ENCODE measurements at places on chromosomes 4 and X.

DNA sequence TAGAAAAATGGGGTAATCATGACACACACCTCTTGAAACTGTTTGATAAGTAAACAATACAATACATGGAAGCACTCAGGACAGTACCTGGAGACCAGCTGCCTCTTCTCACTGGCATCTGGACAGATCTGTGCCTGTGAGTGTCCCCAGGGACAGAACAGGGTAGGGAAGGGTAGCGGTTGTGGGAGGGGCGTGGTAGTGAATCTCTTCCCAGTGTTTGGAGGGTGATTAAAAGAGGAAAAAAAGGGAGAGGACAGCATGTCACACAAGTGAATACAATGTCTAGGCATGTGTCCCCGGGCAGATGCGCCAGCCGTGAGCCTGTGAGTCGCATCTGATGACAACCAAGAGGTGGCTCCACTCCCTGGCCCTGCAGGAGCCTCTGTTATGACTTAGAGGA, 138.8 kb upstream of the MSX1 start:
- no peak for DNase-seq

- DNase-seq: no peak
Observed at GRCh38 chr4:26871611-26872010, 11.0 kb downstream of the STIM2 start.

GRCh38 chr4:159420162-159421057, 317.5 kb downstream of the RAPGEF2 start:
- DNase-seq: no peak

- no peak for DNase-seq
Observed at GRCh38 chr4:176744091-176744490, 48.6 kb downstream of the VEGFC start.

GRCh38 chrX:88883200-88883599, 136.2 kb downstream of the CPXCR1 start:
- DNase-seq: no peak

- no peak for DNase-seq
Observed at GRCh38 chr4:124178449-124179021, 534.0 kb downstream of the ANKRD50 start.

DNA sequence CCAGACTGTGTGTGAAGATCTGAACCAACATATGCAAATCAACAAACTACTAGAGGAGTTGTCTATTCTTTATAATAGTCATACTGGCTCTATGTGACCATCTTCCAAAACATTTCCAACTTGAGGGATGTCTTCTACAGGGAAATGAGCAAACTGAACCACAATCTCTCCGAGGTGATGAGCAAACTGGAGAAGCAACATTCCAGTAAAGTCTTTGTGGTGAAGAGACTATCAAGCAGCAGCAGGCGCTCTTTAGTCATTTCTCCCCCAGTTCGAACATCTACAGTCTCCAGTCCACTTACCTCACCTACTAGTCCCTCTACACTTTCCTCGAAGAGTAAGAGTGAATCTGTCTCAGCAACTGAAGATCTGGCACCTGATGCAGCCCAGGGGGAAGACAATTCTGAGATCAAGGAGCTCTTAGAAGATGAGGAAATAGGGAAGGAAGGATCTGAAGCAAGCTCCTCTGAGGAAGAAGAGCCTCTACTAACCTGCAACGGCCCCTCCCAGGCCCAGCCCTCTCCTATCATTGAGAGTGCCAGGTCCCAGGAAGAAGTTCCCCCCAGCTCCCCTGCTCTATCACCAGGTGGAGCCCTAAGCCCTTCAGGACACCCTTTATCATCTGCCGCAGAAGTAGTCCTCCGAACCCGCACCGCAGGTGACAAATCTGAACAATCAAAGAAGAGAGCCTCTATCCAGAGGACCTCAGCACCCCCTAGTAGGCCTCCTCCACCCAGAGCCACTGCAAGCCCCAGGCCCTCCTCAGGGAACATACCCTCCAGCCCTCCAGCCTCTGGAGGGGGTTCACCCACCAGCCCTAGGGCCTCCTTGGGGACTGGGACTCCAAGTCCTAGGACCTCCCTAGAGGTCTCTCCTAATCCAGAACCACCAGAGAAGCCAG, 98.1 kb downstream of the HNRNPD start:
- DNase-seq: no peak

- no peak for DNase-seq
Observed at GRCh38 chr4:167642250-167642649, 408.0 kb upstream of the SPOCK3 start.

GRCh38 chr4:34732176-34732950, 1512.0 kb downstream of the ARAP2 start:
- DNase-seq: no peak

- no peak for DNase-seq
Observed at GRCh38 chr4:147367891-147368290, 113.0 kb upstream of the EDNRA start.

DNA sequence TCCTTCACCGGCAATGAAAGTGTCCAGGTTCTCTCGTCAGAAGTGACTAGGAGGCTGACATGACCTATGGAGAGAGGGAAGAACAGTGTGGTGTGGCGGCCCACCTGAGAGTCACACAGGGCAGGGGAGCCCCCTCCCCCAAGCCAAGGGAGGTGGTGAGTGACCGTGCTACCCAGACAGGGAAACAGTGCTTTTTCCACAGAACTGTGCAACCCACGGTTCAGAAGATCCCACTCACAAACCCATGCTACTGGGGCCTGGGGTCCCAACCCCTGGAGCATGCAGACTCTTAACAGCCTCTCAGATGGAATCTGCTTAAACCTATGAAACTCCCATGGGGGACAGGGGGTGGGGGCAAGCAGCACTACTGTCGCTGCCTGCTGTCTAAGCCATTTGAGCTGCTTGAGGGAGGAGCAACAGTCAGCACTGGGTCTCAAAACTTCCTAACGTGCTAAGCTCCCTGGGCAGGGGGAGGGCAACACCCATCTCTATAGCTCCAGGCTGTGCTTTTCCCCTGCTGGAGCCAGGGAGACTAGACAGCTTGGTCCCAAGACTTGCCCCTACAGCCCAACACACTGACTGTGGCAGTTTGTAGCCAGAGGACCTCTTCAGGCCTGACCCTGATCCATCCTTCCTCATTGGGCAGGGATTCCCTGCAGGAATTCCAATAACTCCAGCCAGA, 850.4 kb upstream of the AADAT start:
- no peak for DNase-seq

- DNase-seq: no peak
Observed at GRCh38 chrX:20433388-20433775, 166.7 kb upstream of the RPS6KA3 start.

DNA sequence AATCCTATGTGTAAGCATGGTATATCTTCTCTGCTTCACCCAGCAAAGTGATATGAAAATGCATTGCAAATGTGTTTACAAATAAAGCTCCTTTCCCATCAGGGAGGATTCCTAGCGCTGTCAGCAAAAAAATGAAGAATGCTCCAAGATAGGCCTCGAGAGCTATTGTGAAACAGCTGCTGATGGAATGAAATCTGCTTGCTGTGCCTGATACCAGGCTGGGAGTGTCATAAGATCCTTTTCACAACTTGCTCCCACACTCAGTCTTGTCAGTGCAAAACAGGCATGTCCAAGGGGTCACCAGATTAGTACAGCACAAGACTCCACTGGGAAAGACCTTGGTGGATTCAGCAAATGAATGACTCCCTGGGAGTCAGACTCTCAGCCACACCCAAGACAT, 34.1 kb downstream of the HNRNPH2 start:
- DNase-seq: no peak

DNA sequence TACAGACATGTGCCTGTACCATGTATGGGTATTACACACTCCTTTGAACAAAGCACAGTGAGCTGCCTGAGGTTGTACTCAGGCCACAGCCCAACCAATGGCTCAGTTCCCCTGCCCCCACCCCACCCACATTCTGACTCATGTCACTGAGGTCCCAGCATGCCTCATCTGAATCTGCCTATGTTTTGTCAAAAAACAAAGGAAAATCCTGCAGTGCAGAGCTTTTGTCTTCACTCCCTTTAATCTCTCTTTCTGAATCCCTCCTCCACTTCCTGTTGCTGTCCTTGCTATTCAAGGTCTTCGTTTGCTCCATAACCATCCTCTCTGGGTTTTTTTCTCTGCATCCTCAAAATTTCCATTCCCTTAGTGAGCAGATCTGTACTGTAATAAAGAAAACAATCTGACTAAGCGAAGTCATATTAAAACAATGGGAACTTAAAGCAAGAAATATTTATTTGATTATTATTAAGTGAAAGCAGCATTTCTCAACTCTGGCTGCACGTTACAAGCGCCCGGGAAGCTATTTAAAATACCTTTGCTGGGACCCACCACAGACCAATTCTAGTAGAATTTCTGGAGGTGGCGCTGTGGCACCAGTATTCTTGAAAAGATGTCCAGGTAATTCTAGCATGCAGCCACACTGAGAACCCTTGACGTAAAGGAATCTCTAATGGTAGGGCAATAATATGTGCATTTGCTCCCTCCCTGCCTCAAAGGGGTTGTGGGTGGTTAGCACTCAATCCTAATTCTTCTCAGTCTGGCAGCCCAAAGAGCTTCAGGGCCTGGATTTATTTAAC, 8.7 kb downstream of the GUCY2F start:
- DNase-seq: no peak

GRCh38 chr4:158819942-158820786, 51.3 kb downstream of the FNIP2 start:
- DNase-seq: no peak

DNA sequence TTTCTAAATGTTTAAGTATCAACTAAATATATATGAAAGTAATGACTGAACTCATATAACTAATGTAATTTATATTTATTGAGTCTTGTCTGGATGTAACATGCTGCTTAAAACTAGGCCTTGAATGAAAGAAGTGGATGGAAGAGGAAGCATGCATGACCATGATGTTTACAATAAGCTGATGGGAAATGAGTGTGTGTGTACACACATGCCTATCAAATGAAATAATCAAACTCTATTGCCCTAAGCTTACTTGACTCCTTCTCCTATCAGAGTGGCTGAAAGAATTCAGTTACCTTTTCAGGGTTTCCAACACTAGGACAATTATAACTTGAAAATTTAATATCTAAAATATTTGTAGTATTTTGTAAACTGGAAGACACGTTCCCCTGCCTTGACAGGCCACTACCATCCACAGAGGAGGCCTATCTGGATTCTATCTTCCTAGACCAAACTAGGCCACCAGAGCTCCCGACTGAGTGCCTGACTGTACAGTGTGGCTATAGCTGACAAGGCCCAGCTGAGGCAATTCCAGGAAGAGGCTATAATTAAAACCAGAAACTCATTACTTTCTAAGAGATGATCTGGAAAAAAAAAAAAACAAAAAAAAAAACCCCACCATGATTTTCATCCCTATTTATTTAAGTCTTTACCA, 7.6 kb downstream of the ARSJ start:
- DNase-seq: no peak

- no peak for DNase-seq
Observed at GRCh38 chr4:175330236-175330635, 412.1 kb downstream of the ADAM29 start.

GRCh38 chr4:137638934-137639333, 106.6 kb upstream of the PCDH18 start:
- DNase-seq: no peak

GRCh38 chrX:20521222-20521621, 254.5 kb upstream of the RPS6KA3 start:
- DNase-seq: no peak

- no peak for DNase-seq
Observed at GRCh38 chrX:65750674-65751469, 83.4 kb downstream of the MSN start.

DNA sequence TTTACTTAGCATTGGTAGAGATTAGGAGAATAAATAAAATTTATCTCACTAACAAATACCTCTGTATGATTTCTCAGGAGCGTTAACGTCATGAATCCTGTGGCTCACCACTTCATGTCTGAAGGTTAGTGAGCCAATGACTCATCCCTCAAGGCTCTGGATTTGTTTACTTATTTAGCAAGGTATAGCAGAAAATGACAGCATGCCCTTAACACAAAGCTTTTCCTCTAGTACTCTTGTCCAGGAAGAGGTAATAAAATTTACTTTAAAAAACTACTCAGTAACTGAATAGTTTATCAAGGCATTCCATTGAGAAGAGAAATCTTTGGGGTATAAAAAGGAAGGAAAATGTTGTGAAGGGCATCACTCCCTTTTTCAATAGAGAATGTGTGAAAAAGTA, 823.8 kb downstream of the CCSER1 start:
- DNase-seq: no peak

- no peak for DNase-seq
Observed at GRCh38 chr4:80208610-80209339, 11.5 kb downstream of the PRDM8 start.

GRCh38 chr4:108685036-108685686, 34.8 kb downstream of the OSTC start:
- no peak for DNase-seq

DNA sequence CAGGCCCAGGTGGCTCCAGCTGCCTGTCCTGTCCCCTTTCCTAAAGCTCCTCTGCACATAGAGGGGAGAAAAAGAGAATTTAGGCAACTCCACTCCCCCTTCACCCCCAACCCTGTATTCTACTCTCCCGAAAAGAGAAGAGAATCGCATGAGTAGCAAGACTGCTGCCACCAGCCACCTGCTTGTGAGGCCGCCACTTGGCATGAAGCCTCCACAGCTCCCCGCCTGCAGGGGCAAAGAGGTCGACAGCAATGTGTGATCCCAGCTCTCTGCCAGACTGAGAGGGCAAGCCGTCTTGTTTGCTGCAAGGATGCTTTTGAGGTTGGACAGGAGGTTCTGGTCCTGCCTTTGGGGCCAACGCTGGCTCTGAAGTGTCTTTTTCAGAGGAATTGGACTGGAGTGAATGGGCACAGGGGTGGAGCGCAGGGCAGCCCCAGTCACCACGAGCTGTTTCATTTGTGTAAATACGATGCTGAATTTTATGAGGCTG, 77.1 kb downstream of the STARD8 start:
- no peak for DNase-seq

GRCh38 chr4:101239665-101240064, 107.7 kb downstream of the PPP3CA start:
- DNase-seq: no peak

DNA sequence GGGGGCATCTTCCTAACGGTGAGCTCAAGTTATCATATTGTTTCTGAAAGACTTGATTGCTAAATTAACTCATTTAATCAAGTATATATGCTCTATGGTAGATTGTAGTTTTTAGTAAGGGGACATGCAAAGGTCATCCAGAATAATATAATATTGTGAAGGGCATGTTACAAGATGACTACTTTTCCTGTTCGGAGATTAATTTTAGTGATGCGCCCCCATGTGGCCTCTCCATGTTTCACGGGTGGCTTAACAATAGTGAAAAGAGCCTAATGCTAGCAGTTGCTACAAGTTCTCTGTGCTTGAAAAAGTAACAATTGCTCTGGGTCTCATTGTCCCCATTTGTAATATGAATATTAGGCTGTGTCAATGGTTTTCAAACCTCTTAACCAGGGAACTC, 12.2 kb downstream of the SMPX start:
- peak; percentile 6 for DNase-seq

GRCh38 chr4:53558065-53558801, 33.1 kb downstream of the LNX1 start:
- DNase-seq: no peak

GRCh38 chr4:55617587-55618197, 18.4 kb downstream of the NMU start:
- no peak for DNase-seq

Data from naive B cell (primary cell).